ENCODE measurements at places on chromosomes 6 and 20.

GRCh38 chr20:17795501-17796071 lies 95.8 kb downstream of the BANF2 start:
- no peak for DNase-seq

GRCh38 chr6:28838289-28838633 lies 85.5 kb downstream of the TRIM27 start:
- DNase-seq = peak; percentile 75

- no peak for DNase-seq
Observed at GRCh38 chr20:33059741-33060390, 6.2 kb downstream of the BPIFB3 start.

DNA sequence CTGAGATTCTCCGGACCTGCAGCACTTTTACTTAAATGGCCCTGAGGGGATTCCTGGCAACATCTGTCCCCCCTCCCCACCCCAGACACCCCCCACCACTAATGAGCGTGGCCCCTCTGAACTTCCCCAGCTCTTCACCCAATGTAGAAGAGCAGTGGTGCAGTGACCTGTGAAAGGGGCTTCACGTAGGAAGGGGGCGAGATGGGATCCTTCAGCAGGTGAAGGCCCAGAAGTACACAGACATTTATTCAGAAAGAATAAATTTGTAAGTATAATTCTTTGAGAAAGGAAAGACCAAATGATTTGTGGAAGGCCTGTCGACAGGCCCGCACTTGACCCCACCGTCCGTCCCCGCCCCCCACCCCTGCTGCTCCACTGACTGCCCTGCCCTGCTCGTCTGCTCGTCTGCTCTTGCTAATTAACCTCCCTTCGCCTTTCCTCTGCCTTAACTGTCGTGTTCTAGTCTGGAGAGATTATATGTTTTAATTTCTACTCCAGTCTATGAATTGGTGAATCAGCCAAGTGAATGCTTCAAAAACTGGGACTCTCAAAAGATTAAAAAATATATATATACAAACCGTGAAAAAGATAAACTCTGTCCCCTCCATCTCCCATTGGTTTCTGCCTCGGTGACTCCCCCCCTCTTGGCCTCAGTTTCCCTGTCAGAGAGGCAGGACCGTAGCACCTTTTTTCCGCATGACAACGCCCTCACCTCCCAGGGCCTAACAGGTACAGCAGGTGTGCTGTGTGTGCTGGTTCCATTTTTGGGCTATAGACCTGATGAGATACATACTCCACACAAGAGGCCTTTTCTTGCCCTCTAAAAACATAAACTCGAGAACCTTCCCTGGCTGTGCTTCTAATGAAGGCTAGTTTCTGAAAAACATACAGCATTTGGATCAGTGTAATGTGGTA lies 49.2 kb downstream of the GNAS start:
- DNase-seq = no peak

DNA sequence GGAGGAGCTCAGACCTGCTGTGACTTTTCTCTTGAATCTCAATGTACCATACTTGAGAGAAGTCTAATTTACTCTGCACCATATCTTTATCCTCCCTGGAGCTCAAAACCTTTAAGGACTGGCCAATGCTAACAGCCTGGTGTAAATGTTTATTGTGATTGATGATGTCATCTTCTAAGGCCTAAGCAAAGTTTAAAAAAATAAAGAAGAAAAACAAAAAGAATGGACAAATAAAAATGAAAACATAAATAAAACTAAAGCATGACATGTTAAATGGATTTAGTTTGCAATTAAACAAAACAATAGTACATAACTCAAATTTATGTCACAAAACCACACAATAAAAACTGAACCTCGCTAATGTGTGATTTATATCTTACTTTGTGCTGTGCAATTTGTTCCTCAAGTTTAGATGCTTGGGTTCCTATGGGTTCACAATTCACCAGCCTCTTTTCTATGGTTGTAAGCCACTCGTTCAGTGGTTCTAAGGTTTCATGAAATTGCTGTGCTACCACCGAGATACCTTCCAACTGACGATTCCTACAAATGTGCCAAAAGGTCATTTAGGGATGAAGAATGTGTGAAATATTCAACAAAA lies 113.0 kb downstream of the DST start:
- DNase-seq = no peak

DNA sequence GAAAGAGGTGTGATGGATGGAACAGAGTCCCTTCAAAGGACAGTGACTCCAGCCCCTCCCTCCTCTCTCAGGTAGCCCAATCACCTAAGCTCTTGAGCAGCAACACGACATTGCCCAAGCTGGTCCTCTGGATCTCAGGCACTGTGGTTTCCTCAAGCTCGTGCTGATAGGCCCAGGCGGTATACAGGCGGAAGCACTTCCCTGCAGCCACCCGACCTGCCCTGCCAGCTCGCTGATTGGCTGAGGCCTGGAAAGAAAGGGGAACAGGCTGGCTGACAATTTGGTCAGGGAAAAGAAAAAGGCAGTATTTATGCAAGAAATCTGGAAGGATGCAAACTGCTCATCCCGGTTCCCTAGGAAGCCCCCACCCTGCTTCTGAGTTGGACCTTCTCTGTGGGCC lies 9.6 kb downstream of the C6orf136 start:
- DNase-seq = no peak

DNA sequence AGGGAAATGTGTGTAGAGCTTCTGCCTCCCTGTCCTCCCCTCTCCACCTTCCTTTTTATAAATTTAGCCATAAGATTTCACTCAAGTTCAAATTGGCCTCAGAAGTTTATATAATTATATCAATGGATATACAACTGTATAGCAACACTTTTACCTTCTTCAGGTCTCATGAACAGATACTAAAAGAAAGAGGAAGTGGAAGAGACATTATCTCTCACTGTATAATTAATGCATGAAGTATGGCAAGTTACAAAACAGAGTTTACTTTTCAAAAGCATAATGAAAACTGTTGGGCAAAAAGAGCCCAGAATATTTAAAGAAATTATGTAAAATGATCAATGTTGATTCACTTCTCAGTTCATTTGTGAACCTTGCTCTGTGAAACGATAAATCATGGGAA lies 99.7 kb downstream of the PDE7B start:
- DNase-seq = no peak

DNA sequence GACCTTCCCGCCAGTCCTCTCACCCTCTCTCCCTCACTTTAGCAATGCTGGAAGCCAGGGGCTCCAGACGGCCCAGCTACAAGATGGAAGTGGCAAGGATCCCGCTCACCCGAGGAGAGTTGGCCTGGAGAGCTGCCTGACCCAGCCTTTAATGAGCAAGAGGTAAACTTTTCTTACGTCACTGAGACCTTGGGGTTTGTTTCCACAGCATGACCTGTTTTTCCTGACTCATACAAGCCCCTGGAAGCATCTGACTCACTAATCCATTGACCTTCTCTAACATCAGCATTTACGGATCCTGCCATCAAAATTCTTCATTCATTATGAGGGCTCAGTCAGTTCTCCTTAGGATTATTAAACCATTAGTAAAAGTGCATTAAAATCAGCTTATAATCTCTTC lies 120.4 kb downstream of the MYLK4 start:
- no peak for DNase-seq

- DNase-seq = no peak
Observed at GRCh38 chr20:24829649-24830370, 119.3 kb upstream of the CST7 start.

Data from SK-N-MC (cell line).